ENCODE measurements at places on chromosomes 2 and 18. TPM values are rescaled to one million over a fixed set of nuclear protein-coding genes. Genes with fewer than 3 reads are reported as not detected.

GRCh38 chr2:97706112-97706511, 7.3 kb upstream of the ZAP70 start:
- no peak overlapping the region for H3K4me3 ChIP-seq
- H3K36me3 ChIP-seq = no peaks in the 10 kb centered on the region
- H3K27me3 ChIP-seq = no peaks in the 10 kb centered on the region
- no peak for DNase-seq

Gene MAPK4
- total RNA-seq = 1.5 TPM

Gene MRPL19
- total RNA-seq = 27.9 TPM

DNA sequence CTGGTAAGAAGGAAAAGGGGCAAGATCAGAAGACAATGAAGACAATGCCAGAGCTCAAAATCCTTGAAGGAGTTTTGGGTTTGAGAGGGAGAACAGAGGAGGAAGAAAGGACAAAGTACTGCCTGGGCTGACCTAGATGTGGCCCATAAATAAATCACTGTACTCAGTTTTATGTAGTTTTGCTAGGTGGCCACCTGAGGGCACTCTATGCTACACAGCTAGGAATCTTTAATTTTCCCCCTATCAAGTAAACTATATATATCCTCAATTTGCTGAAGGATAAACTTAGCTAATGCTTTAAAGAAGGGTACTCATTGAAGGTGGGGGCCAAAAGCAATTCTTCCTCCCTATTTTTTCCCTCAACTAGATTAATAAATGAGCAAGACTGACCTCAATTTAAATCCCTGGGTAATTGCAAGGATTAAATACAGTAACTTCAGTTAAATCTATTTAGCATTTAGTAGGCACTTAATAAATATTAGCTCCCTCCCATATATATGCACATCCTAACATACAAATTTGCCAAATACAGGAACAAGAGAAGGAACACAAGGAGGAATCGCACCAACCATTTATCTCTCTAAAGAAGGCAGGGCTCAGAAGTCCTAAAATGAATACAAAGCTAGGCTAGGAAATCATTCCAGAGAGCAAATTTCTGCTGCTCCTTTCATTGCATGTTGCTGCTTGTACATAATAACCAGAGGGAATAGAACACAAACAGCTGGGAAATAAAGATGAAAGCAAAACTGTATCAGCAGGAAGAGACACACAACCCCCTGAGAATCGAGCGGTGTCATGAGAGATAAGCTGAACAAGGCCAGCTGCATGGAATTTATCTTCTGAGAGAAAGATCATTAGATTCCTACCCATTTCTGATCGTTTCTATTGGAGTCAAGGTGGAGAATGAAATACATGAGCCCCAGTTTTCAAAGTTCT, 540.1 kb downstream of the NRXN1 start:
- H3K4me3 ChIP-seq = no peak overlapping the region
- DNase-seq = no peak
- H3K4me1 ChIP-seq = no peaks in the 10 kb centered on the region
- H3K27me3 ChIP-seq = no peaks in the 10 kb centered on the region
- no peaks in the 10 kb centered on the region for H3K36me3 ChIP-seq

Gene PAX8
- total RNA-seq = 11.4 TPM

GRCh38 chr2:154497019-154497418, 201.5 kb upstream of the KCNJ3 start:
- H3K4me1 ChIP-seq = no peaks in the 10 kb centered on the region
- no peak overlapping the region for H3K27ac ChIP-seq
- no peaks in the 10 kb centered on the region for H3K27me3 ChIP-seq
- DNase-seq = no peak

Gene NT5C1B
- not detected for total RNA-seq

Gene FNDC4
- 30.3 TPM for total RNA-seq

DNA sequence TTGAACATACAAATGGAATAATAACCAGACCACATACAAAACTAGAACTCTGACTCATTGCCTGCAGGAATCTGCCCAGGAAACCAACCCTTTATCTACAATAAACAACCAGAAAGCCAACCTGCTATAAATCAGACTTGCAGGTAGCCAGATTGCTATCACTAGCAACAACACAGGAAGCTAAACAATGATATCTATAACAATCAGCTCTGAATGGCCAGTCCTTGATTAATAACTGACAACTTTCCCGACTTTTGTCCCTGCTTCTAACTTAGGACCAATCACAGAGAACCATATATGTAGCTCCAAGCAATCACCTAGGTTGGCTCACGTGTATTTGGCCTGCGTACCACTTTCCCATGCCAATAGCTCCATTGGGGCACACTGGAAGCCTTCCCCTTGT, 470.8 kb downstream of the RIT2 start:
- H3K27ac ChIP-seq = no peak overlapping the region
- H3K4me1 ChIP-seq = no peaks in the 10 kb centered on the region
- H3K36me3 ChIP-seq = no peaks in the 10 kb centered on the region
- H3K4me3 ChIP-seq = no peak overlapping the region
- H3K27me3 ChIP-seq = no peaks in the 10 kb centered on the region

DNA sequence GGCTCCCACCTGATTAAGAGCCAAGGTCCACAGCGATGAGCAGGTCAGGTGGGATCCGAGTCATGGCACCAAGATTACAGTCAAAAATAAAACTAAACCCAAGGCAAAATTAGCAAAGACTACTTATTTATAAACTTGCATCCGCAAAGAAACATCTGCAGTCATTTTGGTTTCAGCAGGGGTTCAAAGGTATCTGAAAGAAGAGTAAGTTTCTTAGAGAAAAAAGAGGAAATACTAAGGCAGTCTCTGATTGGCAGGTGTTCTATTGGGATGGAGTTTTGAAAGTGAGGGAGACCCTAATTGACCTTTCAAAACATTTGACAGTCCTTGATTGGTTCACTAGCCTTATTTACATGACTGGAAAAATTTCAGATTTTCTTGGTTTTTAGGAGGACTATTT, 11.0 kb upstream of the PLB1 start:
- no peaks in the 10 kb centered on the region for H3K4me1 ChIP-seq
- no peak for DNase-seq
- H3K4me3 ChIP-seq = no peak overlapping the region

Gene RUFY4
- not detected for total RNA-seq

Gene AQP12A
- total RNA-seq = 1.2 TPM

- H3K4me3 ChIP-seq = no peak overlapping the region
- H3K36me3 ChIP-seq = no peaks in the 10 kb centered on the region
- H3K27me3 ChIP-seq = no peaks in the 10 kb centered on the region
These were observed 771.1 kb upstream of the ZEB2 start for GRCh38 chr2:145290986-145291385.

- DNase-seq = no peak
- no peak overlapping the region for H3K27ac ChIP-seq
- peaks cover 7% of the 10 kb centered on the region for H3K4me1 ChIP-seq
- no peaks in the 10 kb centered on the region for H3K36me3 ChIP-seq
- no peak overlapping the region for H3K4me3 ChIP-seq
These were observed 56.4 kb upstream of the PPP1CB start for GRCh38 chr2:28695245-28695647.

Gene TMEM37
- total RNA-seq = 15.3 TPM

DNA sequence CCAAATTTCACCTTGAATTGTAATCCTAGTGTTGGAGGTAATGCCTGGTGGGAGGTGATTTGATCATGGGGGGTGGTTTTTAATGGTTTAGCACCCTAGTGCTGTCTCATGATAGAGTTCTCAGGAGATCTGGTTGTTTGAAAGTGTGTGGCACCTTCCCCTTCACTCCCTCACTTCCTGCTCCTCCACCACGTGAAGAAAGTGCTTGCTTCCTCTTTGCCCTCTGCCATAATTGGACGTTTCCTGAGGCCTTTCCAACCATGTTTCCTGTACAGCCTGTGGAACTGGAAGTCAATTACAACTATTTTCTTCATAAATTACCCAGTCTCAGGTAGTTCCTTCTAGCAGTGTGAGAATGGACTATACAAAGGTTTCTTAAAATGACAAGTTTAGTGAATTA, 251.8 kb upstream of the NETO1 start:
- H3K4me3 ChIP-seq = no peak overlapping the region
- DNase-seq = no peak
- no peaks in the 10 kb centered on the region for H3K36me3 ChIP-seq
- H3K27ac ChIP-seq = no peak overlapping the region
- no peaks in the 10 kb centered on the region for H3K27me3 ChIP-seq

- DNase-seq = no peak
- no peak overlapping the region for H3K4me3 ChIP-seq
- no peaks in the 10 kb centered on the region for H3K4me1 ChIP-seq
- no peak overlapping the region for H3K27ac ChIP-seq
- H3K27me3 ChIP-seq = no peaks in the 10 kb centered on the region
These were observed 36.2 kb downstream of the CREB1 start for GRCh38 chr2:207565736-207566500.

- H3K36me3 ChIP-seq = no peaks in the 10 kb centered on the region
- no peak for DNase-seq
- H3K27ac ChIP-seq = no peak overlapping the region
- H3K27me3 ChIP-seq = no peaks in the 10 kb centered on the region
- H3K4me1 ChIP-seq = no peaks in the 10 kb centered on the region
These were observed 140.8 kb upstream of the SETBP1 start for GRCh38 chr18:44539926-44540325.

GRCh38 chr2:128753321-128753720, 434.7 kb upstream of the HS6ST1 start:
- no peak overlapping the region for H3K4me3 ChIP-seq
- H3K4me1 ChIP-seq = no peaks in the 10 kb centered on the region
- no peak overlapping the region for H3K27ac ChIP-seq

- no peaks in the 10 kb centered on the region for H3K36me3 ChIP-seq
- no peak overlapping the region for H3K27ac ChIP-seq
- H3K4me1 ChIP-seq = no peaks in the 10 kb centered on the region
- no peak overlapping the region for H3K4me3 ChIP-seq
These were observed 1167.9 kb downstream of the DSC3 start for GRCh38 chr18:29874519-29875098.

DNA sequence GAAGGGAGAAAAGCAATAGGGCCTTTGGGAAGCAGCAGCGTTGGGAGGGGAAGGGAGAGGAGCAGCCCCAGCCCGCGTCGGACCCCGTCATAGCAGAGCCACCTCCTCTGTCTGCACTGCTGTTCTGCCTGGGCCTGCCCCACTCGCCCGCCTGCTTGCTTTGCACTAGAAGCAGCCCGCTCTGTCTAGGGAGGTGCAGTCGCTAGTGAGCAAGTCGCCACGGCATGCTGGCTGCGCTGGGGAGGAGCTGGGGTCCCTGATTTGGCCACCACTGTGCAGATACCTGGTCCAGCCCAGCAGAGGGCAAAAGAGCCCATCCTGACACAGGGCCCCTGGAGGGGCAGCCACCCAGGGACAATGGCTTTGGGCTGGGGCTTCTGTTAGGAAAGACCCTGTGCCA, 8.0 kb upstream of the TMEM214 start:
- H3K27me3 ChIP-seq = no peaks in the 10 kb centered on the region
- no peak for DNase-seq
- no peak overlapping the region for H3K4me3 ChIP-seq
- H3K4me1 ChIP-seq = peaks cover 15% of the 10 kb centered on the region
- no peak overlapping the region for H3K27ac ChIP-seq

DNA sequence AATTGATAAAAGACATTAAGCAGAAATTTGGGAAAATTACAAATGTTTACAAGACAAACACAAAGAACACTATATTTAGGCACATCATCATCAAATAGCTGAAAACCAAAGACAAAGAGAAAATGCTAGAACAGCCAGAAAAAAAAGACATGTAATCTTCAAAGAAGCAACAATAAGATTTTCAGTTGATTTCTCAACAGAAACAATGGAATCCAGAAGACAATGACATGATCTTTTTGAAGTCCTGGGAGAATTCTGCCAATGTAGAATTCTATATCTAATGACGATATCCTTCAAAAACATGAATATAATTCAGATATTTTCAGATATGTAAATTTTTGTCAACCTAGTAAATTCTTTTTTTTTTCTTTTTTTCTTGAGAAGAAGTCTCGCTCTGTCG, 179.0 kb downstream of the PTPRM start:
- H3K27me3 ChIP-seq = no peaks in the 10 kb centered on the region
- H3K27ac ChIP-seq = no peak overlapping the region
- no peak for DNase-seq
- no peaks in the 10 kb centered on the region for H3K4me1 ChIP-seq
- H3K4me3 ChIP-seq = no peak overlapping the region
- H3K36me3 ChIP-seq = no peaks in the 10 kb centered on the region

GRCh38 chr2:94870440-94871225, 597 bp upstream of the TEKT4 start:
- no peak overlapping the region for H3K4me3 ChIP-seq
- no peaks in the 10 kb centered on the region for H3K4me1 ChIP-seq
- H3K36me3 ChIP-seq = no peaks in the 10 kb centered on the region
- no peak for DNase-seq

DNA sequence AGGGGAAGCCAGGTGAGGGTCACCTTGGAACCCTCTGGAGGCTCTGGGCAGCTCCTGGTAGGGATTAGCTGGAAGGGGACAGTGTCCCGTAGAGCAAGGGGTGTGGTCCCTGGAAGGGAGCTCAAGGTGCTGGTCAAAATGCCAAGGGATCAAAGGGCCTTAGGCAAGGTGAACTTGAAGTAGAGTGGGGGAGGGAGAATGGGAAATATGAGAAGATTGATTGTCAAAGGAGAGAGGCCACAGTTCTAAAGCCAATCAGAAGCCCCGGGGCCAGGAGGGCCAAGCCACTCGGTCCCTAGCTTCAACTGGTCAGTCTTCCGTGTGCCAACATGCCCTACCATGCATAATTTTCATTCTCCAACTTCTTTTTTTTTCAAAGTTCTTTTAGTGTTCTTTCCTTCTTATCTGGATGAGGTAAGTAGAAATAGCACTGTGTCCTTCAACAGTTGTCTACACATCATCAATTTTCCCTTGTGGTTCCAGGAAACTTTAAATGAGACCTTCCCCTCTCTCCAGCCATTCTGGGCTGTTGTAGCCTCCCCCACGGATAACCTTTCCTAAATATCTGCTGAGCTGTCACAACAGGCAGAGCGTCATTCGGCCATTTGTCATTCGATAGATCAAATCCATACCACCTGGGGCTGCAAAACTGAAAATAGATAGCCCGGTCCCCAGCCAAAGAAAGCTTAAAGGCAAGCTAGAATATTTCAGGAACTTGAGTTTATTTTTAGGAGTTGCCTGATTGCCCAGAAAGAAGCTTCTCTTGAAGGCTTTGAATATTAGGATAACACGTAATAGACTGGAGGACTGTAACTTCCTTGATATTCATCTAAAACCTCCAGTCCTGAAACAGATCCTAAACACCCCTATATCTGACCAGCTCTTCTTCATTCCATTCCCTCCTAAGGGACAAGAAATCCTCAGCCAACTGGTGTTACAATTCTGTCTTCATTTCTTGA, 83.3 kb downstream of the ALPK2 start:
- no peaks in the 10 kb centered on the region for H3K27me3 ChIP-seq
- H3K4me3 ChIP-seq = no peak overlapping the region
- H3K27ac ChIP-seq = no peak overlapping the region
- no peaks in the 10 kb centered on the region for H3K36me3 ChIP-seq
- no peak for DNase-seq
- H3K4me1 ChIP-seq = no peaks in the 10 kb centered on the region

GRCh38 chr2:217436386-217436785, 566.4 kb downstream of the TNS1 start:
- DNase-seq = no peak
- H3K27ac ChIP-seq = peak overlapping the region; percentile 73
- no peaks in the 10 kb centered on the region for H3K36me3 ChIP-seq
- no peaks in the 10 kb centered on the region for H3K27me3 ChIP-seq
- no peak overlapping the region for H3K4me3 ChIP-seq

Gene GORASP2
- 35.4 TPM for total RNA-seq

Gene HOXD4
- total RNA-seq = 17.1 TPM

All from tibial nerve (tissue), 4 donors.